ENCODE measurements at places on chromosomes 16 and 17. TPM values are rescaled to one million over a fixed set of nuclear protein-coding genes. Genes with fewer than 3 reads are reported as not detected.

NEK8 gene
- total RNA-seq, result 5.2 TPM

DNA sequence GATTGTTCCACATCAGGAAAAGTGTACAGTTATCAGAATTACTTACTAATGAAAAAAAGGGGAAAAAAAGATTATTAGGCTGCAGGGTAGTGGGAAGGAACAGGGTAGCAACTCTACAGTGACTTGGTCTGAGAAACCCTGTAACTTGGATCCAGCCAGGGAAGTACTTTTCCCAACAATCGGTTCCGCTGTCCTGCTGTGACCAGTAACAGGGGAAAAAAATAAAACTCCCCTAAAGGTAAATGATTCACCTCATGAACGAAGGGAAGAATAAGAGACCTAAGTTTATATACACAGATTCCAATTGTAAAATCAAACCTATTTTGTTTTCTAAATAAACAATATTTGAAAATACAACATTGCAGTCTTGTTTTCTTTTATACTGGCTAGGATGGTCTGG, 189.9 kb downstream of the WWOX start:
- H3K36me3 ChIP-seq, result no peaks in the 10 kb centered on the region
- H3K4me1 ChIP-seq, result no peaks in the 10 kb centered on the region
- no peak for DNase-seq
- no peak overlapping the region for H3K4me3 ChIP-seq

NOXO1 gene
- not detected for total RNA-seq

- DNase-seq, result no peak
- H3K27ac ChIP-seq, result no peak overlapping the region
- H3K4me1 ChIP-seq, result no peaks in the 10 kb centered on the region
- H3K27me3 ChIP-seq, result no peaks in the 10 kb centered on the region
- no peak overlapping the region for H3K4me3 ChIP-seq
Observed at GRCh38 chr16:13660807-13661206, 259.1 kb upstream of the ERCC4 start.

DNA sequence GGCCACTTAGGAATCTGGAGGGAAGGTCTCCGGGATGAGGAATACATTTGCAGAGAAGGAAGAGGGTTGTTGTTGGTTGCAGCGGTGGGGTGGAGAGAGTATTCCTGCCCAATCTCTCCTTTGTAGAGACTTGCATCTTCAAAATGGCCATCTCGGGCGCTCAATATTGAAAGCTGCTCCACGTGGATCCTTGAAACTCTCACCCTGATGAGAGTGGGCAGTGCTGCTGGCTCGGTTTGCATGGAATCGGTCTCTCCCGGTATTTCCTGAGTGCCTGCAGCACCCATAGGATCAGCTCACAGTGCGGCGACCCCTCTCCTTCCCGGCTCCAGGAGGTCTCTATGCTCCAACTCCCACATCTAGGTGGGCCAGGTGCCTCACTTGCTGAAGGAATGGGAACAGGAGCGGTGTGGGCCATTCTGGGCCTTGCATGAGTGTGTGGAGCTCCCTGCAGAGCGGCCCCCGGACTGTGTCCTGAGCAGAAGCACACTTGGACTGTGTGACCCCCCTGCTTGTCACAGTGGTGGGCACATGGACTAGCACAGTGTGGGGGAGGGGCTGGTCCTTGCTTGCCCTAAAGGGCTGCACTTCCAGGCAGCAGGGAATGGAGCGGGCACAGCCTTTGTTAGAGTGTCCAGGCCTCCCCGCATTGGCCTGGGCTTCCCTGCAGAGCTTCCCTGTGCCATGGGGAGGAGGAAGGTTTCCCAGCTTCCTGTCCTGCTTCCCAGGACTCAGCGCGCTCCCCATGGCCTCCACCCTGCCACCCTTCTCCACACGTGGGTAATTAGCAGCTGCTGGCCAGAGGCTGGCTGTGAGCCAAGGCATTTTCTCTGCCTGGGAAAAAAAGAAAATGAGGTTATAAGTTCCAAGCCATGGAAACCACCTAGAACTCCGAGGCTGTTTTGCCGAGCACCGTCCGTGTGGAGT, 139.3 kb downstream of the IRF8 start:
- no peak for DNase-seq
- no peak overlapping the region for H3K4me3 ChIP-seq
- peaks cover 50% of the 10 kb centered on the region for H3K27me3 ChIP-seq
- no peak overlapping the region for H3K27ac ChIP-seq
- H3K36me3 ChIP-seq, result no peaks in the 10 kb centered on the region
- H3K4me1 ChIP-seq, result peaks cover under 1% of the 10 kb centered on the region

GRCh38 chr16:87856791-87857228, 12.5 kb downstream of the SLC7A5 start:
- no peak overlapping the region for H3K4me3 ChIP-seq
- no peak overlapping the region for H3K27ac ChIP-seq
- H3K4me1 ChIP-seq, result peaks cover 27% of the 10 kb centered on the region
- H3K36me3 ChIP-seq, result peaks cover 5% of the 10 kb centered on the region
- no peaks in the 10 kb centered on the region for H3K27me3 ChIP-seq

RUSF1 gene
- 22.2 TPM for total RNA-seq

GRCh38 chr17:68320311-68320865, 29.1 kb downstream of the ARSG start:
- no peak overlapping the region for H3K27ac ChIP-seq
- no peaks in the 10 kb centered on the region for H3K4me1 ChIP-seq
- H3K27me3 ChIP-seq, result no peaks in the 10 kb centered on the region
- H3K36me3 ChIP-seq, result no peaks in the 10 kb centered on the region
- DNase-seq, result no peak

DNA sequence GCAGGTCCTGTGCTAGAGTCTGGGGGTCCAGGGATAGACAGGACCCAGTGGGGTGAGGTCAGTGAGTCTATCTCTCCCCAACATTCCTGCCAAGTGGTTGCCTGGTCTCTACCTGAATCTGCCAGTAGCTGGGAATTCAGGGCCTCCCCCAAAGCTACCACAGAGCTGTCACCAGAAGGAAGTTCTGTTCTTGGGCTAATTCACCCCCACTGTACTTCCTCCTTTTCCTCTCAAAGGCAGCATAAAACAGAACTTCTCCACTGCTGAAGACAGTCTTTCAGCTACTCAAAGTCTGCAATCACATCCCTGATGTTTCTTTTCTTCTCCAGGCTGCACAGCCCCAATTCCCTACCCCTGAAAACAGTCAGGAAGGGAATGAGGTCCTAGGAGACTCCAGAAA, 8.7 kb downstream of the CAMTA2 start:
- H3K36me3 ChIP-seq, result peaks cover 60% of the 10 kb centered on the region
- no peak overlapping the region for H3K27ac ChIP-seq
- no peaks in the 10 kb centered on the region for H3K27me3 ChIP-seq
- no peak for DNase-seq
- H3K4me1 ChIP-seq, result peaks cover 3% of the 10 kb centered on the region

ATP6V0C gene
- total RNA-seq, result 8.6 TPM

- no peaks in the 10 kb centered on the region for H3K4me1 ChIP-seq
- no peak overlapping the region for H3K27ac ChIP-seq
- H3K27me3 ChIP-seq, result no peaks in the 10 kb centered on the region
- no peaks in the 10 kb centered on the region for H3K36me3 ChIP-seq
- H3K4me3 ChIP-seq, result no peak overlapping the region
Observed at GRCh38 chr17:68347380-68347779, 56.1 kb downstream of the ARSG start.

CHST4 gene
- under 0.01 TPM for total RNA-seq

DNA sequence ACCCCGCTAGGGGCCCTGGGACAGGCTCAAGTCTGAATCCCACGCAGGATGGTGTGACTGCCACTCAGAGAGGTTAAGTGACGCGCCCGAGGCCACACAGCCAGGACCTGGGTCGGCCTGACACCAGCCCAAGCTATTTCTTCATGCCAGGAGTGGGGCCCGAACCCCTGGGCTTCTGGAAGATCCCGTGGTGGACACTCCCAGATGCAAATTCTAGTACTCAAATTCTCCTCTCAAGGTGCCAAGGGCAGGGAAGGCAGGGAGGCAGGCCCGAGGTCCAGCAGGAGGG, 5.2 kb downstream of the IL17C start:
- H3K27me3 ChIP-seq, result peaks cover 19% of the 10 kb centered on the region
- H3K4me3 ChIP-seq, result no peak overlapping the region
- H3K27ac ChIP-seq, result no peak overlapping the region

- H3K4me3 ChIP-seq, result no peak overlapping the region
- no peak for DNase-seq
- 0 out of 2 replicates have a peak, but pooled peaks cover 1% of the 10 kb centered on the region for H3K27me3 ChIP-seq
- no peak overlapping the region for H3K27ac ChIP-seq
- 0 out of 2 replicates have a peak, but pooled peaks cover 2% of the 10 kb centered on the region for H3K4me1 ChIP-seq
- H3K36me3 ChIP-seq, result no peaks in the 10 kb centered on the region
Observed at GRCh38 chr17:62735044-62735651, 73.0 kb downstream of the MARCHF10 start.

- peak overlapping the region; percentile 67 for H3K27ac ChIP-seq
- no peaks in the 10 kb centered on the region for H3K36me3 ChIP-seq
- DNase-seq, result no peak
- H3K4me1 ChIP-seq, result peaks cover 33% of the 10 kb centered on the region
Observed at GRCh38 chr17:56173958-56174835, 20.9 kb downstream of the ANKFN1 start.

TERB1 gene
- total RNA-seq, result under 0.01 TPM

DNA sequence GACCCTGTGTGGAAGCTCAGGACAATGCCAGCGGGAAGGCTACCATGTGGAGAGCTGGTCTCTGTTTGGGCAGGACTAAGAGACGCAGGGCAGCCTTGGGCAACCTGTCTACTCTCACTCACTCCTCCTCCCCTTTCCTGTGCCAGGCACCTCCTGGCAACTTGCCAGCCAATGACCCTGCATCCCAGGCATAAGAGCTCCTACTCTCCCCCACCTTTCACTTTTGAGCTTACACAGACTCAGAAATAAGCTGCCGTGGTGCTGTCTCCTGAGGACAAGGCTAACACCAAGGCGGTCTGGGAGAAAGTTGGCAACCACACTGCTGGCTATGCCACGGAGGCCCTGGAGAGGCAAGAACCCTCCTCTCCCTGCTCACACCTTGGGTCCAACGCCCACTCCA, 2.6 kb downstream of the HBM start:
- no peaks in the 10 kb centered on the region for H3K36me3 ChIP-seq
- no peak overlapping the region for H3K4me3 ChIP-seq
- no peak for DNase-seq
- H3K4me1 ChIP-seq, result no peaks in the 10 kb centered on the region
- H3K27me3 ChIP-seq, result peaks cover 53% of the 10 kb centered on the region

- peaks cover 17% of the 10 kb centered on the region for H3K27me3 ChIP-seq
- no peaks in the 10 kb centered on the region for H3K4me1 ChIP-seq
- no peak for DNase-seq
- no peak overlapping the region for H3K27ac ChIP-seq
Observed at GRCh38 chr17:27982688-27983087, 59.8 kb upstream of the NLK start.

ACAP1 gene
- 0.83 TPM for total RNA-seq

DNA sequence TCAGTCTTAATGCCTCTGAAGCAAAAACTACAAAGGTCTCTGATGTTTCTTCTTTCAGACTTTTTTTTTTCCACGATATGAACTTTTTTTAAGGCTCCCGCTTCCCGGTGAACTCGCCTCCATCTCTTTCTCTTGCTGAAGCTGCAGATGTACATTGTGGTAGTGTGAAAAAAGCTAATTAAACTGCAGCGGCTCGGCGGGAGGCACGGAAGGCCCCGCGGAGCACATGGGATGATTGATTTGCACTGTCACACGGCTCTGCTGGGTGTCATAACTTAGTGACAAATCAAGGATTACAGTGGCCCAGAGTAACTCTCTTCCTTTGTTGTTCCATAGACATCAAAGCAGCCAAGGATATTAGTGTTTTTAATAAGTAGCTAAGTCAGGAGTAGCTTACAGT, 196.3 kb downstream of the AXIN2 start:
- no peak overlapping the region for H3K4me3 ChIP-seq
- H3K27me3 ChIP-seq, result peaks cover 12% of the 10 kb centered on the region
- no peaks in the 10 kb centered on the region for H3K36me3 ChIP-seq
- no peak overlapping the region for H3K27ac ChIP-seq
- no peaks in the 10 kb centered on the region for H3K4me1 ChIP-seq

- no peaks in the 10 kb centered on the region for H3K36me3 ChIP-seq
- H3K27ac ChIP-seq, result no peak overlapping the region
- H3K27me3 ChIP-seq, result peaks cover 75% of the 10 kb centered on the region
- no peak overlapping the region for H3K4me3 ChIP-seq
- no peak for DNase-seq
- H3K4me1 ChIP-seq, result no peaks in the 10 kb centered on the region
Observed at GRCh38 chr17:38585056-38585917, 20.5 kb downstream of the SRCIN1 start.

DNA sequence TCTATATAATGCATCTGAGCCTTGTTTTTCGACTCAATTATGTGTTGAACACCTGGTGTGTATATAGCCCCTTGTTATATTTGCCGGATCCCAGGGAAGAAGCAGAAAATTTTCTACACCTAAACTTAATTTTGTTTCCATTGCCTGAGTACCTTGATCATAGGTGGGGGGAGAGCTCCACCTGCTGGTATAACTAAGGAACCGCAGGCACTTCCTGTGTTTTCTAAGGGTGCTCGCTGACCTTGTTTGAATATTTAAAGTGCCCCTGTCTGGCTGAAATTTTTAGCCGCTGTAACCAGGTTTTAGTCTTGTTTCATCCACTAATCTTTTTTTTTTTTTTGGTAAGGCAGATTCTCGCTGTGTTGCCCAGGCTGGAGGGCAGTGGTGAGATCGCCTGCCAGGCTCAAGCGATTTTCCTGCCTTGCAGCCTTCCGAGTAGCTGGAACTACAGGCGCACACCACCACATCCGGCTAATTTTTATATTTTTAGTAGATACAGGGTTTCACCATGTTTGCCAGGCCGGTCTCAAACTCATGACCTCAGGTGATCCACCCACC, 6.5 kb upstream of the NUBP1 start:
- no peaks in the 10 kb centered on the region for H3K36me3 ChIP-seq
- peaks cover 2% of the 10 kb centered on the region for H3K4me1 ChIP-seq
- no peaks in the 10 kb centered on the region for H3K27me3 ChIP-seq

DNASE1L2 gene
- total RNA-seq, result 0.18 TPM

DNA sequence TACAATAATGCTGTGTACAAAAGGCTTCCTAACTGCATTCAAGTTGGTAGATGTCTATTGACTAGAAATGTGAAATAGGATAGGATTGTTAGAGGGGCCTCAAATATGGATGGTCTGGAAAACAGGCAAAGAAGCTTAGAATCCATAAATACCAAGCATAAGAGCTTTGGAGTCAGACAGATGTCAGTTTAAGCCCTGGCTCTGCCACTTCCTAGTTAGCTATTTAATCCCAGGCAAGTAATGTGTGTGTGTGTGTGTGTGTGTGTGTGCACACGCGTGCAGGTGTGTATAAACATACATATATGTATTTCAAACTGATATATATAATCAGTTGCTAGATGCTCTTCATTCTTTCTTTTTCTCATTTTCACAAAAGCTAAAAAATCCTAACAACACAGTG, 66.7 kb downstream of the MMD start:
- peaks cover 4% of the 10 kb centered on the region for H3K27me3 ChIP-seq
- H3K4me1 ChIP-seq, result no peaks in the 10 kb centered on the region
- no peak overlapping the region for H3K27ac ChIP-seq

DNA sequence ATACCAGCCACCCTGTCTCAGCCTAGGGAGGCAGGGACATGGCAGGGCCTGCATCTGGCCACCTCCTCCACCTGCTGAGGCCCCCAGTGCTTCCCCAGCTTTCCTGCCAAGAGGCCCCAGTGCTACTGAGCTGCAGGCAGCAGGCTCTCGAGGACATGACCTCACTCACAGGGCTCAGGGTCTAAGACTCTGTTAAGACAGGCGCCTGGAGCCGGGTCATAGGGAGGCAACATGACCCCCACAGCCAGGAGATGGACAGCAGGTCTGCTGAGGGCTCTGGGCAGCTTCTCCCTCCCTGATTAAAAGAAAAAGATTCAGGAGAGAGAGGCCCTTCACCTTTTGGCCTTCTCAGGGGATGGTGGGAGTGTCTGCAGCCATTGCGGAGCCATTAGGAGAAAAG, 23.2 kb upstream of the FASN start:
- no peak overlapping the region for H3K27ac ChIP-seq
- H3K27me3 ChIP-seq, result no peaks in the 10 kb centered on the region
- H3K4me3 ChIP-seq, result no peak overlapping the region
- no peak for DNase-seq
- peaks cover 10% of the 10 kb centered on the region for H3K4me1 ChIP-seq

- peaks cover 20% of the 10 kb centered on the region for H3K4me1 ChIP-seq
- DNase-seq, result peak; percentile 55
- peak overlapping the region; percentile 22 for H3K27ac ChIP-seq
- H3K36me3 ChIP-seq, result no peaks in the 10 kb centered on the region
Observed at GRCh38 chr16:88317613-88317965, 65.2 kb upstream of the ZNF469 start.
